ENCODE measurements at places on chromosomes 5 and 9. TPM values are rescaled to one million over a fixed set of nuclear protein-coding genes. Genes with fewer than 3 reads are reported as not detected.

The SLC25A2 gene
- polyA plus RNA-seq, result not detected

- DNase-seq, result no peak
Observed at GRCh38 chr9:128073253-128073886, 5.3 kb downstream of the SLC25A25 start.

DNA sequence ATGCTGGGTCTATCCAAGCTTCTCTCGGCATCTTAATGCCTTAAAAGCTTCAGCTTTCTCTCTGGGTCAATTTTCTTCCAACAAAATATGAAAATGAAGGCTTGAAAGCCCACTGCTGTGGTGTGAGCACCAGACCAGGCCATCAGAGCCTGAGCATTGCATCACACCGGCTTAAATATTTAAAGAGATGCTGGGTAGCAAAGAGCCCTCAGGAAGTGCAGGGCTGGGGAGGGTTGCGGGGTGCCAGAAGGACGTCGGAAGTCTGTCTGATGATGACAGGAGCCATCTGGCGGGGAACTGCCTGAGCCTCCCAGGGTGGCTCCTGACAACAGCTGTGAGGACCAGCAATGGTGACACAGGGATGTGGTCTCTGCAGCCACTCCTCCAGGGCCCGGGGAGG, 185.5 kb downstream of the OLFM1 start:
- no peak for DNase-seq

DNA sequence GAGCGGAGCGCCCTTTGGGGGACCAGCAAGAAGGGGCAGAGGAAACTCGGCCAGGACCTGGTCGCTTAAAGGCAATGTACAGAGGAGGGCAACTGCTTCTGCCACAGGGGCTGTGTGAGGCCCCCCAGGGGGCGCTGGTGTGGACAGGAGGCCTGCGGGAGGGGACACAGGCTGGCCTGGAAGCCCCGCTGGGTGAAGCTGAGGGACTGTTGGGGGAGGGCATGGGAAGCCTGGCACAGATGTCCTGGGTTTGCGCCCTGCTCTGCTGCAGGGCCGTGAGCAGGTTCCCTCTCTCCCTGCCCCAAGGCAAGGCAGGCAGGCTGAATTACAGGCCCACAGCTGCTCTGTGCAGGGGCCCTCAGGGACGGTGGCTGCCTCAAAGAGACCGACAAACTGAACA, 5.4 kb downstream of the MED22 start:
- no peak for DNase-seq

The FAXDC2 gene
- 22.7 TPM for polyA plus RNA-seq

The TMEM252 gene
- not detected for polyA plus RNA-seq

The TLX3 gene
- polyA plus RNA-seq, result not detected

GRCh38 chr9:98481676-98482075, 226.2 kb upstream of the TBC1D2 start:
- DNase-seq, result no peak

GRCh38 chr5:109034306-109034705, 286.6 kb downstream of the FER start:
- DNase-seq, result no peak

The APBA1 gene
- polyA plus RNA-seq, result 8.5 TPM

GRCh38 chr5:83720836-83721537, at the start of gene HAPLN1:
TSS of gene HAPLN1 (minus strand) at chr5:83720855. CDS start at chr5:83673523, 47,332 bp downstream.
- no peak for DNase-seq

The CDO1 gene
- polyA plus RNA-seq, result 2.2 TPM

- DNase-seq, result no peak
Observed at GRCh38 chr9:78835928-78836450, 539.1 kb downstream of the PSAT1 start.

The PCDHGB1 gene
- 3.2 TPM for polyA plus RNA-seq

GRCh38 chr5:140311011-140311467, 8.1 kb upstream of the PFDN1 start:
- peak; percentile 72 for DNase-seq

DNA sequence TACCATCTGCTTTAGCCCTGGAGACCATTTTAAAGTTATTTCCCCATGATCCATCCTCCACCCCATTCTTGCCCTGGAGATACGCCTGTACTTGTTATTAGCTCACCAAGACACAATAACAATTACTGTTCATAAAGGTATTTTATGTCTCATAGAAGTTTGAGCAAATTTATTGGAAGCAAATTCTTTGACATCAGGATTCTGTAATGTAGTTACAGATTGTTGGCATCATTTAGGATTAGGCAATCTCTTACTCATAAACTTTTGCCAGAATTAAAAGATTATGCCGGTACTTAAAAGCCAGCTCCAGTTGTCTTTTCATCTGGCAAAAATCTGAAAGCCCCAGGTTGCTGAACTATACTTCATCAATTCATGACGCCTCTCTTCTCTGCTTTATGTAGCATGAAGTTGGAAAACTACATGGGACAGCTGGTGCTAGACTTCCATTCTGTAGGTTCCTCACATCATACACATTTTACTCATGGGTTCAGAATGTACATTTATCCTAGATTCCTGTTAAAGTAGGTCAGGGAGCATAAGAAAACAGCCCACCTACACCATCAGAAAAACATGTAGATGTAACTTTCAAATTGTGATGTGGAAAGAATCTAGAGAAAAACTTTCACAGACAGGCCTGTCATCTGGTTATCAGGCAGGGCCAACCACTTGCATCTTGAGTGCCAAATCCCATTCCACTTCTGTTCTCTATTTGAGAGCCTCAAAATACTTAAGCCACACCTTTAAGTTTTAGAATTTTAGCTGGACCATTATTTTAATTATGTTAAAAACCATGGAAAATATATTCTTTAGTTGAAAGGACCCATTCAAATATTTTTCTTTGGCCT, 14.0 kb downstream of the ATP10B start:
- DNase-seq, result no peak

DNA sequence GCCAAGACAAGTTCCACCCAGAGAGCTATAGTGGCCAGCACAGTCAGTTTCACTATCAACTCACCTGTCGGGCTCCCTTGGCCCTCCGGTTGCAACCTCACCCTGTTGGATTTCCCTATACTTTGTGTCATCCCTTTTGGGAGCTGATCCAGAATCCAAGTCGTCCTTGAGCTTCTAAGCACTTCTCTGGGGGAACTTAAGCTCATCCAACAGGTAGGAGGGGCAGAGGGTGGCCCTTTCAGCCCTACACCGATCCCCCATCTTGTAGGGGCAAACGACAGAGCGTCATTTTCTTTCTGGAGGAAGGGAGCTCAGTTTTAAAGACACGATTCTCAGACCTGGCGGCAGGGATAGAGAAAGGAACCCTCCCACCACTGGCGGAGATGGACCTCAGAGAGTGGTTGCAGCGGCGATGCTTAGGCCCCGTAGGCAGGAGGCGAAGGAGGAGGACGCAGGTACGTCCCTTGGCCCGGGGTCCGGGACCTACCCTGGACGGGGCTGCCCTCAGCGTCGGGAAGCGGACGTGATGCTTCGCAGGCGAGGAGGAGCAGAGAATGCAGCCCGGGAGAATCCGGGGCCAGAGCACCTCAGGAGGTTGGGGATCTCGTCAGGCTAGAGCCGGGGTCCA, 519 bp downstream of the ZER1 start:
- no peak for DNase-seq

- no peak for DNase-seq
Observed at GRCh38 chr9:121781701-121782464, 130.4 kb downstream of the DAB2IP start.

GRCh38 chr5:158175934-158176481, 317.1 kb upstream of the CLINT1 start:
- no peak for DNase-seq

The IGIP gene
- polyA plus RNA-seq, result 1.6 TPM

DNA sequence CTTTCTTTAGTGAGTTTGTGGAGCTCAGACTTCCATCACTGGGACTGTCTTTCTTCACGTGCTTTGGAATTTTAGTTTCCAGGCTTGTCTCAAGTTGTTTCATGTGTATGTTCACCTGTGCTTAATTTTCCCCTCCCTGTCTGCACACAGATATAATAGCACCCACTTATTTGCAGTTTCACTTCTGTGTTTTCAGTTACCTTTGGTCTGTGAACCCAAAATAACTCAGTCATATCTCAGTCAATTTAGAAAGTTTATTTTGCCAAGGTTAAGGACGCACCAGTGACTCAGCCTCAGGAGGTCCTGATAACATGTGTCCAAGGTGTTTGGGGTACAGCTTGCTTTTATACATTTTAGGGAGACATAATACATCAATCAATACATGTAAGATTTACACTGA, 330.4 kb downstream of the ICE1 start:
- no peak for DNase-seq

DNA sequence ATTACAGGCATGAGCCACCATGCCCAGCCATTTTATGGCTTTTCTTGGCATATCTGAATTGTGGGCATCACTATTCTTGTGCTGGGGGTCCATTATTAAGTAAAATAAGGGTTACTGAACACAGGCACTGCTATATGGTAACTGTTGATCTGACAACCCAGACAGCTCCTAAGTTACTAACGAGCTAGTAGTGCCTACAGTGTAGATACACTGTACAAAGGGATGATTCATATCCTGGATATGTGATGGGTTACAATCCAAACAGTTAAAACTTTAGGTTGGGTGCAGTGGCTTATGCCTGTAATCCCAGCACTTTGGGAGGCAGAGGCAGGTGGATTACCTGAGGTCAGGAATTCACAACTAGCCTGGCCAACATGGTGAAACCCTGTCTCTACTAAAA, 4.3 kb downstream of the CD14 start:
- no peak for DNase-seq

GRCh38 chr5:171951218-171951617, 55.2 kb downstream of the FBXW11 start:
- no peak for DNase-seq

DNA sequence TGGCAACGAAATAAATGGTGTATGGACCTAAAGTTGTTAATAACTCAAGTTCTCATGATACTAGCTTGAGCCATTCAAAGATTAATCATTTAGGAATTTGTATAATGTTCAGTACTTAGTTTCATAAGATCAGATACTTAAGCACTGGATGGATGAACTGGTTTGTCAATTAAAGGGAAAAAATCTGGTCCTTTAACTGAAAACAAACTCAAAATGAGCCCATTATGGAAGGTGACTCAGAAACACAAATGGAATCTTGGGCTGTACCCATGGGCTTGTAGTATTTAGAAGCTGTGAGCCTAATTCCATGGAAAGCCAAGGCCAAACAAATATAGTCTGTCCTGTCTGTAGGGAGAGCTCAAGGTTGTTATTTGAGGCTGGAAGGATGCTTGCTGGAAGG, 27.6 kb upstream of the ADRB2 start:
- no peak for DNase-seq

The TTC39B gene
- polyA plus RNA-seq, result 8.6 TPM

DNA sequence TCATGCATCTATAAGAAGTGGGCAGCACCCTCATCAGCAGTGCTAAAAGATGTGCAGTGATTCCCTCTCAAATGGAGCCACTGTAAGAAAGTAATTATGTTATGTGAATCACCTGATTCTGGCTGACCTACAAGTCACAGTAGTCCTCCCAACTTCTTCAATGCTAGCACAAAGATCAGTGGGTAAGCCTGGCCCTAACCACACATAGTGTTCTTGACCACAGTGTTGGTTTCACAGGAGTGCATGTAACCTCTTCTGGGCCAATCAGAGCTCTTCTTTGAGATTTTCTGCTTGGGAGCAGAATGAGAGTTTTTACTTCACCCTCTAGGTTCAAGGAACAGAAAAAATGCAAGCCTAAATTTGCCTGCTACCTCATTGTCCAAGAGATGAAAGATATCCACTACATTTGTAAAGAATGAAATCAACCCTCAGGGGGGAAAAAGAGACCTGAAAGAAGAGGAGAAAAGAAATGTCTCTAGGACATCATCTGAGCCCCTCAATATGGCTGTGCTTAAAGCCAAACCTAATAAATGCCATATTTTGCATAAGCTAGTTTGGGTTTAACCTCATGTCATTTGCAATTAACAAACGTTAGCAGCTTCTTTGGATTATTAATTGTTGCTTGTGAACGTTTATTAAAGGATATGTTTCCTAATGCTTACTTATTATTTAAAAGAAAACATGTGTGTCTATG, 65.3 kb upstream of the ADRB2 start:
- DNase-seq, result no peak

The EGFL7 gene
- 3.9 TPM for polyA plus RNA-seq

The FGFR4 gene
- polyA plus RNA-seq, result 5.8 TPM

The LRRC14B gene
- polyA plus RNA-seq, result not detected
